ENCODE measurements at places on chromosomes 1 and 21.

DNA sequence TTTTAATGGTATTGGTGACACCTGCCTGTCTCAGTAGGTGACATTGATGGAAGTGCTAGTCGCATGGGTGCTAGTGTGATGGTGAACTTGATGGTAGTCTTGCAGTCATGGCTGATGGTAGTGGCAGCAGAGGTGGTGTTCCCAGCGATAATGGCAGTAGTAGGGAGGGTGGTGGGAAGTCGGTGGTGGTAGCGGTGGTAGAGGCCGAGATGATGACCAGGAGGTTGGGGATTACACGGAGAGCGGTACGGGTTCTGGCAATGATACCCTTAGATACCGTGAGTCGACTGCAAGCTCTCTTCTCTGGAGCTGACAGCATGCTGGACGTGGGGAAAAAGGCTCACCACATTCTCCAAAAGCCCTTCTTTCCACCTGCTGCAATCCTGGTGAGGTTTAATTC is 99.4 kb upstream of the SLC2A1 start:
- no peak for DNase-seq

DNA sequence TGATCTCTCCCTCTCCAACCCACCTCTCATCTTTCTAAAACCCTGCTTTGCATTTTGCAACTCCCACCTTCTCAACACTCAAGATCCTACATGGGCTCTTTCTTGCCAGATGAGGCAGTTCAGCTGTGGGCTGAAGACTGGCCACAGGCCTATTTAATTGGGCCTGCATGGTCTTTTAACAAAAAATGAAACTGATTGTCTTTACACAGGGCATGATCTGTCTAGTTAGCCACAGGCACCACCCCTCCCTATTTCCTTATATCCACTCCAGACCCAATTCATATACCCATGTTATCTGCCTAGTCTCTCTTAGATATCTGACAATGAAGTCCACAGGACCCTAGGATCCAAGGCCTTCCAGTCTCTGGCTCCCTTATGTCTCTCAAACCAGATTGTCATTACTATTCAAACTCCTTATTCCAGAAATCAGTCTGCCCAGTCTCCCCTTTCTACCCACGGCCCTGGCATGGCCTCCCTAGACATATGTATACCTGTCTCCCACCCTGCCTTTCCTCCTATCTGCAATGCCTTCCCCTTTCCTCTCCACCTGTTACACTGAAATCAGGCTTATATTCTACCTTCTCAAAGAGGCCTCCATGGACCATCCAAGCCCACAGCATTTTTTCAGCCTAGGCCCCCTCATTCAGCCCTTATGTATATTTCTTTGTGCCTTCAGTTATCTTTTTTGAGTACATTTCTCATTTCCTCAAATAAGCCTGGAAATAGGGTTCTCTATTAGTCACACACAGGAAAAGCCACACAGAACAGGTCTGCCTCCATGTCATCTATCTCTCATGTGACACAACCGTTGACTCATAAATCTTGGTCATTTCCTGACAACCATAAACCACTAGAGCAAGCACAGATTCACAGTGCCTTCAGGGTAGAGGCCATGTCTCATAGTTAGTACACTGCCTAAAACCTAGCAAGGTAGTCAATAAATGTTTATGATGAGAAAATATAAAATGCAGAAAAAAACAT is 39.0 kb downstream of the LPAR3 start:
- DNase-seq: no peak

DNA sequence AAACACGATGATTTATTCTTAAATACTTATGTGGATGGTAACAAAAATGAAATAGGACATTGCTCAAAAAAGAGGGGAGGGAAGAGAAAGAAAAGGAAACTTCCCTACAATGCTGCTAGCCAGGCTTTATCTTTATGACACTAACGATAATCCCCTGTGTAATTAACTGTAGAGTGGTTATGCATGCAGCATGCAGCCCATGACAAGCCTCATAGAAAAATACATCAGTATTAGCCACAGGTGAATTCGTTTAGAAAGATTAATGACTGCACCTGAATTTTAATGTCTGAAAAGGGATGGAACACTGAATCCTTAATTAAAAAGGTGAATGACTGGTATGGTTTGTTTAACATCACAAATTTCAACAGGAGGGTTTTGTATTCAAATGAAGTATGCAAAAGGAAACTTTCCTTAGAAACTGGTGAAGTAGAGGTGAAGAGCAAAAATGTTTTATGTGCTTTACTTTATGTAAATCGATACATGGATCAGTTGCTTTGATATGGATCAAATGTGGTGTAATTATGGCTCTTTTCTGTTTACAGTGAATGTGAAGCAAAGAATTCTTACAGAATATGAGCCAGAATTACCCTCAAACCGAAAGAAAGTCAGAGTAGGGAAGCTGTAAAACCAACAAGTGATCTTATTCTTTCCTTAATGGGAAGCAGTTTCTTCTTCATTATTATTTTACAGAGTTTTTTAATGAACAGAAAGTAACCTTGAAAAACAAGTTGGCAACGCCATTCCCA is 569.6 kb upstream of the ADGRL2 start:
- DNase-seq: no peak

DNA sequence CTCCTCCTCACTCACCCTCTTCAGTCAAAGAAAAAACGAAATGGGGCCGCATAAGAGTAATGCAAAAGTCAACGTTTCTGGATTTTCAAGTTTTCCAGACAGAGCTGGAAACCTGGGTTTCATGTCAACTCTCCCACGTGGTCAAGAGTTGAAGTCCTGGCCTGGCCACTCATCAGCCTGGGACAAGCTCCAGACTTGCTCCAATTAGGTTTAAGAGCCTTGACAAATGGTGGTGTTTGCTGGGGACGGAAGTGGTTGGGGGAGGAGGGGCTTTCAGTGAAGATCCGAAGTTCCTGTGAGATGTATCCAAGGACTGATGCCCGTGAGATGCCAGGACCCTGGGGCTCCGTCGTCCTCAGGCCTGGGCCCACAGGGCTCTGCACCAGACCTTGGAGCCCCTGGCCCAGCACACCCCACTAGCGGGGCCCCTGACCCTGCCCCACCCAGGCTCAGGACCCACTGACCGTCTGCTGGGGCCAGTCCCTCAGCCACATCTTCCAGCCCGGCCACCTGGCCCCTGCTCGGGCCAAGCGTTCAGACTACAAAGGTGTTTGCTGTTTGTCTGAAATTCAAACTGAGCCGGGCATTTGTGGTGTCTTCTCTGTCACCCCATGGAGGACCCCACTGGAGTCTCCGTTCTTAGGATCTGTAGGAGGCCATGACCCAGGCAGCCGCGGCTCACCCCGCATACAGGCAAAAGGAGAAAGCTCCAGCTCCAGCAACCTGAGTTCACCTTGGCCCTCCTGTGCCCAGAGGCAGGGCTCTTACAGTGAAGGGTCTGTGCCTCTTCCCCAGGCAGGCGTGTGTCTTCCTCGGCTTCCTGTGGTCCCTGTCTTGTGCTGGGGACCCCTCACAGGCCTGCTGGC is 53.3 kb downstream of the SIK1 start:
- no peak for DNase-seq

Measured in activated naive CD4-positive, alpha-beta T cell treated with anti-CD3 and anti-CD28 coated beads, Interleukin-2, amount 50 U/mL, for 72 hours (primary cell).